ENCODE measurements at places on chromosomes 5 and 9.

- DNase-seq, result no peak
Observed at GRCh38 chr9:114086607-114087006, 8.5 kb upstream of the AMBP start.

GRCh38 chr5:83900306-83900705 lies 179.7 kb upstream of the HAPLN1 start:
- DNase-seq, result no peak

GRCh38 chr5:40080191-40080590 lies 599.5 kb upstream of the PTGER4 start:
- DNase-seq, result no peak

- DNase-seq, result no peak
Observed at GRCh38 chr5:74595143-74595925, 45.2 kb downstream of the ENC1 start.

- DNase-seq, result no peak
Observed at GRCh38 chr9:137666513-137666822, 47.7 kb downstream of the EHMT1 start.

DNA sequence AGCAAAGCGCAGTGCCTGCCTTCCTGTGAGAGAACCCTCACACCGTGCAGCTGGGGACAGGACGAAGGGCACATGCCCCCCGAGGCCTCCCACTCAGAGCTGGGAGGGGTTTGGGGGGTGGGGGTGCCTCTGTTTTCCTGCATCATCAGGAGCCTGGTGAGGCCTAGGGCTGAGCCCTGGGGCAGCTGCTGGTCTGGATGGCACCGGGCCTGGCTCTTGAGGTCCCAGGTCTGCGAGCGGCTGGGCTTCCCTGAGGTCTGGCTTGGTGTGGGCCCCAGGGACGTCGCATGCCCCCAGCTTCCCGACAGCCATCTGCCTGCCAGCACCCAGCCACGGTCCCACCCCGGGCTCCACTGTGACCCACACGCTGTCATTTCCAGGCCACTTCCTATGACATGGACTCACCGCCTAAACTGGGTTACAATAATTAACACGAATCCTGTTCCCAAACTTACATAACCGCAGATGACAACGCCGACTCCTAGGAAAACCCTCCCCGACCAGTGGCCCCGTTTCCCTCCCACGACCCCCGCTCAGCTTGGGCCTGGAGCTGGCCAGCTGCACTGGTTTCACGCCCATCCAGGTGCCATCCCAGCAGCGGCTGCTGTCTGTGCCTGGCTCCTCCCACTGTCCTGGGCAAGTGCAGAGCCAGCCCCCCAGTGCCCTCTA lies 8.7 kb downstream of the NACC2 start:
- DNase-seq, result no peak

DNA sequence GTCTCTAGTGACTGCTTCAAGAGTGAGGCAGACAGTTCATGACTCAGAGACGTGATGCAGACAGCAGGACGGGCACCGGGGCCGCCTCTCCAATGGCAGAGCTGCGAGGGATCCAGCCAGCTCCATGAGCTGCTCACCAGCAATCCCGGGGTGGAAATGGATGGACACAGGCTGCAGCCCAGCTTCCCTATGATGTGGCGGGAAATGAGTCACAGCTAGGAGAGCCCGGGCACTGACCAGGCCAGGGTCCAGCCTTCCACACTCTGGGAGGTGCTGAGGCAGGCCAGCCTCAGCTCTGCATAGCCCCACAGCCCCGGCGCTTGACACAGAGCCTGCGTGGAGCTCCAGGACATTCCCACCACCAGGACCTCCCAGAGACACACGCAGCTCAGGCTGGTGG lies 244.8 kb upstream of the IRX2 start:
- no peak for DNase-seq

DNA sequence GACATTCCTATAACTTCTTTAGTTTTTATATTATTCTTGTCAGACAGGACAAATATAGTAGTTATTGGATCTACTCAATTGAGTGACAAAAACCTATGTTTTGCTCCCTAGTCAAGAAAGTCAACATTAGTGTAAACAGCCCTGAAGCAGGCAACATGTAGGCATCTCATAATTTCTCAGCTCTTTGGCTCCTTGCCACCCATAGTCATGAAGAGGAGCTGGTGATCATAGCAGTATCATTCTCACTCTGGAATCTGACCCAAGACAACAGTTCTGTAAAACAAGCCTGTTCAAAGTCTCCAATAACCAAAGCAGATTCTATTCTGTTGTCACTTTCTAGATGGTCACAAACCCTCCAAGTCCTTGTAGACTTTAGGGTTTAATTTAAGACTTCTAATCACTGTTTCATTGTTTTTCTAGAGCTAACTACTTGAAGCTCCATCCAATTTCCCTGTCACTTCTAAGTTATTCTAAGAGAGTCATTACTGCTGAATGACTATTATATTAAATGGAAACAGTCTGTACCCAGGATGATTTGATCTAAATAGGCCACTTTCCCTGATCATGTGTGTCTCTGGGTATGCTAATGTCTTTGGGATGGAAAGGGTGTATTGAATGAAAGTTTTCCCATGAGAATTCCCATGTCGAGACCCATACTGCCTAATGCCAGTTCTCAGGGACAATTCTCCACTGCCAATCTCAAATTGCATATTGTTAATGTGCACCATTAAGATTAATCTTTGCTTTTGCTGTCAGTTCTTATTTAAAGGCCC lies 533.3 kb downstream of the ACTL7B start:
- DNase-seq, result no peak

DNA sequence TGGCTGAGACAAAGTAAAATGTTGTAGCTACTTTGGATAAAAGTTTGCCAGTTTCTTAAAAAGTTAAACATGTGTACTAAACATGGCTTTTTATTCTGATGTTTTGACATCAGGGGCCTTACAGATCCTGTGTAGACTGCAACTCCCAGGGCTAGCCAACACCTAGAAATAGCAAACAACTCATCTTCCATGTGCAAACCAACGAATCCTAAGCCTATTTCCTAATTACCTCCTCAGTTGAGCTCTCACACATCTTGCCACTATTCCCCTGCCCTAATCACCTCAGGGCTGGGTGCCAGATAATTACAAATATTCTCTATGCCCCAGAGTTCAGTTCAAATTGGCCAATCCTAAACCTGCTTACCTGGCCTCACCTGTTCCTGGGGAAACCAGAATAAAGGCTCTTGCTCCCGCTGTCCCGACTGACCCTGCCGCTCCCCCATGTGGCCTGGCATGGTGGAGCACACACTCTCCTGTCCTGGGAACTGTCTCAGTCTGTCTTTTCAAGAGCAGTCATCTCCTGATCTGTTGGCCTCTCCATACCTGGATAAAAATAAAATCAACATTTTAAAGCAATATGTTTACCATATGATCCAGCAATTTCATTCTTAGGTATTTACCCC lies 37.1 kb upstream of the FAM169A start:
- DNase-seq, result peak; percentile 50

DNA sequence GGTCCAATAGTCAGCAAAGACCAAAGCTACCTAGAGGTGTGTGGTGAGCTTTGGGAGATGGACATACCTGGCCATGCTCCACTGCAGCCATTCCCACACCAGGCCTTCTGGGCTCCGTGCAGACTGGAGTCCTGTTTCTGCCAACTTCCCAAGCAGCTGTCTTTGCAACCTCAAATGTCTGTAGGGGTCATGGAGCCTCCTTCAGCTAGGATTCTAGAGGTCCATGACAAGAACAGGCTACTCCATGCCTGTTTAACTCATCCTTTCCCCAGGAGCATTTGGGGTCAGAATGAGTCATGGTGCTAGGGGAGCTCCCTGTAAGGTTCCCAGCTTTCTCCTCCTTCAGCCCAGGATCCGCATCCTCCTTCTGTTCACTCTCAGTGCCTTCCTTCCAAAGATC lies 17.1 kb downstream of the VPS13A start:
- no peak for DNase-seq

DNA sequence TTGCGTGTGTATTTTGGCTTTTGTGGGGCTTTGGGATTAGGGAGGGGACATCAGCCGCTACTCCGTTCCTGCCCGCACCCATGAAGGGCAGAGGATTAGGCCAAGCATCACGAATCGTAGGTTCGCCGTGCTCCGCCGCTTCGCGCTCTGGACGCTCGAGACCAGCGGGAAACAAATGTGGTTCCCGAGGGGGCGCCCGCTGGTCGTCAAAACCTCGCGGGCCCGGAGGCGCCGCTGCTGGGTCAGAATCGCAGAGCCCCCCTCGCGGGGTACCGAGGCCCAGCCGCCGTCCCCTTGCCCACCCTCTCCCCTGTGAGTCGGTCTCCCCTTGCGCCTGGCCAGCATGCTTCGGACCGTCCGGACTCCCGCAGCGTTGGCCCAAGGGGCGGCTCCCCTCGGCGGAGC lies 2.3 kb upstream of the PAX5 start:
- DNase-seq, result no peak

DNA sequence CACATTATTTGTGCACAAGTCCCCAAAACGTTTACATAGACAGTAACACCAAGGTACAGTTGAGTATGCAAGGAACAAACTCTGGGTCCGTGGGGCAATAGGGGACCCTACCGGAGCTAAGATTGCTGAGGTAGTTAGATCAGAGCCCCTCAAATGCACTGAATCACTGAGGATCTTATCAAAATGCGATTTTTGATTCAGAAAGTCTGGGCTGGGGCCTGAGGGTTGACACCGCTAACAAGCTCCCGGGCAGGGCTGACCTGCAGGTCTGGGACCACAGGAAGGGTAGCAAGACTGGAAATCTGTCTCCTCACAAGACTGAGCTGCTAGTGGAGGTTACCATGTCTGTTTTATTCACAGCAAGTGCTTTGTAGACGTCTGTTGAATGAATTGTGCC lies 1.8 kb upstream of the IL3 start:
- peak; percentile 9 for DNase-seq

DNA sequence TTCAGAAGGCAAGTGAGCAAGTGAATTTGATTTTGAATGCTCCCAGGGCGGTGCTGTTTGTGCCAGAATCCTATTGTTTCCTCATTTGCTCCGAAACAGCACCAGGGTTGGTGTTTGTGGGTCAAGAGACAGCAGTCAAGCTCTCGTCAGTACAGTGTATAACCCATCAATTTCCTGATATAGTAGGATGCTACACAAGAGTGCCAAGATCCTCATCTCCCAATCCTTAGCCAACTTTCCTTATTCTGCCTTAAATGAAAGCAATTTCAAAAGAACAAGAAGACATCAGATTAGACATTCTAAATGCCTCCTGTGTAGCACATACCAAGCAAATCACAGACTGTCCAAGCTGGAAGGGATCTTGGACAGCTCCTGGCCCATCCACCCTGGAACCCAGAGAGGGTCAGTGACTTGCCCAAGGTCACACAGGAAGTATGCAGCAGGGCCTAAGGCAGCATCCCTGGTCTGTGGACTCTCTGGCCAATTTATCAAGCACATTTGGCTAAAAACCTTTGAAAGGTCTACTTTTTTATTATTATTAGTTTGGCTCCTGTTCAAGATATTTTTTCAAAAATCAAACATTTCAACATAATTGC lies 4.5 kb downstream of the WHRN start:
- no peak for DNase-seq

DNA sequence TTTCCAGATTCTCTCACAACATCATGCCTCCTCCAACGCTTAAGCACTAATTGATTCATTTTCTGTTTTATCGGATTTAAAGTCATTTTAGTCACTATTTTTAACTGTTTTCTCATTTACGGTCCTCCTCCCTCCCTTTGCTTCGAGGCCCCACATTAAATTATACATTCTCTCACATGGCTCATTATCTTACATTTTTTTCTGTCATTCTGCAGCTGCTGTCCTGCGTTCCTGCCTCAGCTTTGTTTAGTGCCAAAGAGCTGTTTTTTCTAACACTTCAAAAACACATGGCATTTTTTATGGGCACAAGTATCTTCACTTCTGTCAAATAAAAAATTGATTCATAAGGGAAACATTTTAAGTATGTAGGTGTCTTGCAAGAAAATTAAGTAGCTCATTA lies 130.1 kb upstream of the FST start:
- DNase-seq, result no peak

- DNase-seq, result no peak
Observed at GRCh38 chr9:118459913-118460312, 755.7 kb downstream of the TLR4 start.

GRCh38 chr9:126166866-126167265 lies 159.8 kb upstream of the MVB12B start:
- no peak for DNase-seq

- no peak for DNase-seq
Observed at GRCh38 chr5:152178350-152178699, 226.8 kb downstream of the NMUR2 start.

DNA sequence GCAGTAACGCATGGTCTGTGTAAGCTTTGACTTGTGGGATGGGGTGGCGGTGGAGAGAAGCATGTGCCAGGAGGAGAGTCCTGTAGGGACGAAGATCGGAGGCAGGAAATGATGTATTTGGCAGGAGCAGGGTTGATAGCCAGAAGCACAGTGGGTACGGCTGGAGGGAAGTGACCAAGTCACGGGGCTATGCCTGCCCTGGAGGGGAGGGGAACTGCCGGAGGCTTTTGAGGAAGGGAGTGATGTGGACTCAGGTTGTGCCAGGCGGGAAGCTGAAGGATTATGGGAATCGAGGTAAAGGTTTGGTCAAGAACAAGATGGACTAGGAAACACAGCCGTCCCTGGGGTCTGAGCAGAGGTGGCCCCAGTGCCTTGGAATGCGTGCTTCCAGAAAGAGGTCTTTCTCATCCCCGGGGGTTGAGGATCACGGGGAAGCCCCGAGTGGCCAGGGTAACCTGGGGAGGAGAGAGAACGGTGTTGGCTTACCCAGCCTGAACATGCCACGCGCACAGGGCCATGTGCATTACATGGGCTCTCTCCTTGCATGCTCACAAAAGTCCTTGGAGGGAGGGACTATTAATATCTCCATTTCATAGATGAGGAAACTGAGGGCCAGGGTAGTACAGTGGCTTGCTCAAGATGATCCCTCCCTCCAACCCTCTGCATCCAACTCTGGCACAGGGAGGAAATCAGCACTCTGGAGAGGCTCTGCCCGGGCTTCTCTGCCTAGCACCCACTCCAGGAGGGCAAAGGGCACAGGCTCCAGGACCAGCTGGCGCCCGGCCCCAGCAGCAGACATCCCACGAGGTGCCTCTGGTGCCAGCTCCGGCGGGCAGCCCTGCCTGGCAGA lies 253.8 kb downstream of the PBX3 start:
- DNase-seq, result no peak

GRCh38 chr5:133287500-133287899 lies 235.7 kb downstream of the HSPA4 start:
- DNase-seq, result no peak

- no peak for DNase-seq
Observed at GRCh38 chr5:109939116-109939682, 249.5 kb downstream of the MAN2A1 start.

GRCh38 chr5:98880598-98880997 lies 48.2 kb downstream of the CHD1 start:
- DNase-seq, result no peak

DNA sequence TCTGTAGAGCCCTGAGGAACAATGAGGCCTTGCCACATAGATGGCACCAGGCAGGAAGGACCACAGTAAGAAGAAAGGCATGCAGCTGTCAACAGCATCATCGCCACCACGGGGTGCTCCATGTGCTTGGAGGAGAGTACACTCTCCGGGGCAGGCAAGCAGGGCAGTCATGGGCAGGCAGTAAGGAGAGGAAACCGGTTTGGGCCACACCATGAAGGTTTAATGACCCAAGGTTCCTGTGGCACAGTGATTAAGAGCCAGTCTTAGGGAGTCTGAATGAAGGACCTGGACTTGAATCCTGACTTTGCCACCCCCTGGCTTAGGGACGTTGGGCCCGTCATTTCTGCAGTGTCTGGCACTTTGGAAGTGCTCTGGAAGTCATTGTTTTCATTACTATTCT lies 80.6 kb upstream of the ZBTB43 start:
- DNase-seq, result no peak

- DNase-seq, result no peak
Observed at GRCh38 chr9:79353856-79354520, 217.8 kb upstream of the TLE4 start.

Measured in liver (tissue), 10 donors.